ENCODE measurements at places on chromosomes 11 and 22.

GRCh38 chr11:126231725-126232459 is 20.3 kb downstream of the FAM118B start:
- no peak for DNase-seq

- no peak for DNase-seq
These were observed 908.5 kb downstream of the BRD1 start for GRCh38 chr22:48919187-48919590.

DNA sequence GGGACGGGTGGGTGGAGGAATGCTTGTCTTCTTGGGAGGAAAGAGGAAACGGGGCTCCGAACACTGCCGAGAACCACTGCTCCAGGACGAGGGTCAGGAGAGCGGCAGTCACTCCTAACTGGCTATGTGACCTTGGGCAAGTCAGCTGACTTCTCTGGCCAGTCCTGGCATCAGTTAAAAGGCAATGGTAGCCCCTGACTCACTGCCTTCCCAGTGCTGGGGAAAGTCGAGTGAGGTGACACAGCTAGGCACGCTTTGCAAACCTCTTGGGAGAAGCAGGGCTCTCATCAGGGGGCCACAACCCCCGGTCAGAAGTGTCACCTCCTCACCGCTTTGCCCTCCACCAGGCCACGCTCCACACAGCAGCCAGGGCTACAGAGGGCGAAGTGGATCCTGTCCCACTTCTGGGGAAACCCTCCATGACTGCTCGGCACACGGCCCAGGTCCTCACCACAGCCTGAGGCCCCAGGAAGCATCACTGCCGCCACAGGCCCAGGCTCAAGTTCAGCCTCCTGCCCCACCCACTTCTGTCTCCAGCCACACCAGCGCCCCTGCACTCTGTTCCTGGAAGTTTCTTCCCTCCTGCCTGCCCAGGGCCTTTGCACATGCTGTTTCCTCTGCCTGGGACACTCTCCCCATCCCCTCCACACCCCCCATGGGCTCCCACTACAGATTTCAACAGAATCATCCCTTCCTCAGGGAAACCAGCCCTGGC is 16.3 kb downstream of the IL2RB start:
- no peak for DNase-seq

GRCh38 chr22:48984639-48985038 is 843.0 kb downstream of the BRD1 start:
- no peak for DNase-seq

DNA sequence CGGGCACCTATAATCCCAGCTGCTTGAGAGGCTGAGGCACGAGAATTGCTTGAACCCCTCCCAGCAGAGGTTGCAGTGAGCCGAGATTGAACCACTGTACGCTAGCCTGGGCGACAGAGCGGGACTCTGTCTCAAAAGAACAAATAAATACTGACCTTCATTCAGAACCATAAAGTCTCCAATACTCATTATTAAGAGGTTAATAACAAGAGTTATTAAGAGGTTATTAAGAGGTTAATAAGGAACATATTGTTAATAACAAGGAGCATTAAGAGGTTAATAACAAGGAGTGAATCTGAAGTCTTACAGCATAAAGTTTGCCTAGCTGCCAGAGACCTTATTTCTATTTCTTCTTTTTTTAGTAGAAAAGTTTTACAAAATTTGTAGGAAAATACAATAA is 7.6 kb downstream of the CELF1 start:
- DNase-seq = no peak

DNA sequence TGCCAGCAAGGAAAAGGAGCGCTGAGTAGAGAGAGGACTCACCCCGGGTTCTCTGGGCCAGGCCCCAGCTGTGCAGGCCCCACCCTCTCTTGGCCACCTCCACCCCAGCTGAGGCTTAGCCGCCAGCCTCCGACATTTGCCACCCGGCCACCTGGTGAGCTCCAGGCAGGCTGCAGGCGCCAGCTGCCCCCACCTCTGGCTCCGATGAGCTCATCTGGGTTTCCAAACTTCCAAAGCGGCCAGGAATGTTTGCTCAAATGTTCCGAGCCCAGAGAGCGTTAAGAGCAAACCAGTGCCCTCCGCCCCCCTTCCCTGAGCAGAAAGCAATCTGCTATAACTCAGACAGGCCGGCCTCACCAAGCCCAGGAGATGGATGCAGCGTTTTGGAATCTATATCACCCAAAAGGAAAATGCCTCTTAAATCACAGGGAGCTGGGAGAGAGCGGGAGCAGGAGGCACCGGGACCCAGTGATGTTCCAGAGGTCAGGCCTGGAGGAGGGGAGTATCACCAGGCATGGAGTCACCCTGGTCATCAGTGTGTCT is 9.1 kb upstream of the MN1 start:
- DNase-seq = no peak

- DNase-seq = no peak
These were observed 98.9 kb downstream of the INSC start for GRCh38 chr11:15213471-15214231.

DNA sequence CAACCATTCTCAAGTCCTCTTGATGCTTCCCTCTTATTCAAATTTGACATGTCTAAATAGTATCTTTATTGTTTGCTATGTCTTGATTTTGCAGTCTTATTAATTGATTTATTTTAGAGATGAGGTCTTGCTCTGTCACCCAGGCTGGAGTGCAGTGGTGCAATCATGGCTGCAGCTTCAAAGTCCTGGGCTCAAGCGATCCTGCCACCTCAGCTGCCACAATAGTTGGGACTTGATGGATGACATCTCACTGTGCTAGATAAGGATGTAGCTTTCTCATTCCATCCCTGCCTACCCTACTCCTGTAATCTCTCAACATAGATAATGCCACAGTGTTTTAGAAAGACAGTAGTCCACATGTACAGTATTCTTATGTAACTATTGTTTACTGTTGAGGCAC is 7.5 kb upstream of the SPTY2D1 start:
- DNase-seq = no peak

DNA sequence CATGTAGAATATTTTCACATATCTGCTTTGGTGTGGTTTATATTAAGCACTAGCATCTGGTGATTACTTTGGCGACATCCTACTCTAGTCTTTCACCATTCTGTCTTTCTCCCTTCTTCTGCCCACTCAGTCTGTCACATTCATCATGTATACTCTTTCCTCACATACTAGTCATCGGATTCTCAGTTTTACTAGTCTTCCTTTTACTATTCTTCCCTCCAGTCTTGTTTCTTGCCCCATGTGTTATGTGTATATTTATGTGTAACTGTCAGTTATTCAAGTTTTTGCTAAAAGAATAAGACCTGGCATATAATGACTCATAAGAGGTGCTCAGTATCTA is 4.6 kb upstream of the DIXDC1 start:
- DNase-seq = no peak

DNA sequence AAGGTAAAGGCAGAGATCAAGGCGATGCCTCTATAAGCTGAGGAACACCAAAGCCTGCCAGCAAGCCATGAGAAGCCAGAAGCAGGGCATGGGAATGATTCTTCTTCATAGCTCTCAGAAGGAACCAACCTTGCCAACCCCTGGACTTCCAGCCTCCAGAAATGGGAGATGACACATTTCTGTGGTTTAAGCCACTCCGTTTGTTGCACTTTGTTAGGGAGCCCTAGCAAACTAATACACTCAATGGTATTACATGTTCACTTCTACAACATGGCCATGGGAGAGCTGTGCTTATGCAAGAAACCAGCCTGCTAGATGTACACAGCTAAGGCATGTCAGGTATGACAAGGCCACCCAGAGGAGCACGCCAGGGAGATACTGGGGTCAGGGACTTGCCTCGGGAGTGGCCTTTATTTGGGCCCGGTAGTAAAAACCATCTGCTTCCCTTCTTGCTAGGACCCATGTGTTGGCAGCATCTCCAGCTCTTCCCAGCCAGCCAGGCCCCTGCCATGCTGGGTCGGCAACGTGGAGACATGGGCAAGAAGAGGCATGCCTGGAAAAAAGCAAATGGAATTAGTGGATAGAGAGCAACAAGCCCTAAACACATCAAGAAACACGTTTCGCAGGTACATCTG is 3.6 kb downstream of the C11orf16 start:
- DNase-seq = no peak

DNA sequence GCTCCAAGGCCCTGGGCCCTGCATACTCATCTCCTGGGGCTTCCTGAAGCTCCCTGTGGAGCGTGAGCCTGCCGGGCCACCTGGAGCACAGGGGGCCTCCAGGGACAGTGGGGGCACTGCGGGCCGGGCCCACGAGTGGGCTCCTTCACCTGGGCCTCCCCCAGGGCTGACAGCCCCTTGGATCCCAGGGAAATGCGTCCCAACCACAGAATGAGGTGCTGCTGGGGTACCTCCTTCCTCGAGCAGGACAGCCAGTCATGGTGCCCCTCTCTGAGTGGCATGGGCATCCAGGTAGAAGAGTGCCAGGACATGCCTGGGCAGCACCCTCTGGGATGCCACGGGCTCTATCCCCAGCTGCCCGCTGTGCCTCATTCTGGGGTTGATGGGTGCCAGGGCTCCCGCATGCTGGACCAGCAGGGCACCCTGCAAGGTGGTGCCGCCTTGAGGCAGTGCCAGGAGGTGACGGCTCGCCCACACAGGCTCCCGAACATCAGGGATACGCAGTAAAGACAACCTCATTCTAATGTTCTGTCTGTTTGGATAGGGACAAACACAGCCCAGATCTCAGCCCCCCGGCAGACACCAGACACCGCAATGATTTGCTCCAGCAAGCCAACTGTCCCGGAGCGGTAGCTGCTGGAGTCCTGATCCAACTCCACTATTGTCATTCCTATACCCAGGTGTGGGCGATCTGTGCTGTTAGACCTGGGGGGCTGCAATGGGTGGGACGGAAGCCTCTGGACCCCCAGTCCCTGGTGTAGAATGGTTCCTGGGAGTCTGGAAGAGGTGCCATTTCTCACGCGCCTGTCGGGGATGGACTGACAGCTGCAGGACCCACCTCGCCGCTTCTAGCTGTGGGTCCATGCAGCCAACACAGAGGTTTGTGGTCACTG is 25.8 kb downstream of the KRTAP5-5 start:
- no peak for DNase-seq

DNA sequence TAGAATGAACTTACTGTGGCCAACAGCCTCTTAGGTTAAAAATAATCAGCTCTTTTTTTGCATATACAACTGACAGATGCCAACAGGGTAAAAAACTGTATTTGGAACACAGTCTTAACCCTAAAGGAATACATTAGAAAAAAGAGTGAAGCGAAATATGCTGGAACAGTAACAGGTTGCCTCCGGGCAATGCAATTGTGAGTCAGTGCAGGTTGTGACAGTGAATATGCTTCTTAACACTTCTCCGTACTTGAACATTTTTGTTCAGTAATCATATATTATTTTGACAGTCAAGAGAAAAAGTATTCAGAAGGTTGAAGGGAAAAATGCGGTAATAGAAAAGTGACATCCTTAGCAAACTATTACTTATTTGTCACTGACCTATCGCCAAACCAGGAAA is 98.5 kb downstream of the DBX1 start:
- no peak for DNase-seq

DNA sequence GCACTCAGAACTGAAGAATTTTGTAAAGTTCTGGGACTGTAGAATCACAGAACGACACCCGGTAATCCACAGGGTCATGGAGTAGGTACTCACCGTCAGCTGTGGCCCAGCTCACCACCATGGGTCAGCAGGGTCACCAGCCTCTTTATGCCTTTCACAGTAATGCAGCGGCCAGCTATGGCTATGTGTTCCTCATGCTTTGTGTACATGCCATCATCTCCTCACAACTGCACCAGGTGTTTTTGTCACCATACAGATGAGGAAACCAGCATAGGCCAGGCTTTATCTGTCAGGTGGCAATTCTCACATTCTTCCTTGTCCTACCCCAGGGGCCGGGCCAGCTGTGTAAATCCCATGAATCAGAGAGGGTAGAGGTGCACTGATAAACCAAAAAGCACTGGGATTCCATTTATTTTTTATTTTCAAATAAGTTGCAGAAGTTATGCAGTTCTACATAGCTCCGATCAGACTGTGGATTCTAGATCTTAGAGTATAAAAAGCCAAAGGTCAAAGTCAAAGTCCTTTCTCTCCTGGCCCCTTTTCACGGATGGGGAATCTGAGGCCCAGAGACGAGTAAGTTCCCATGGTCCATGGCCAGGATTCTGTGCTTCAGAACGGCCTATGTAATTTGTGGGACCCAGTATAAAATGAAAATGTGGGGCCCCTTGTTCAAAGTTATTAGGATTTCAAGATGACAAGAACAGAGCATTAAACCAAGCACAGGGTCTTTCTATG is 17.5 kb downstream of the TSKU start:
- DNase-seq = no peak

- no peak for DNase-seq
These were observed 16.5 kb downstream of the HIPK3 start for GRCh38 chr11:33273656-33274055.

- no peak for DNase-seq
These were observed 233.1 kb downstream of the CSNK2A3 start for GRCh38 chr11:11119917-11120316.

- no peak for DNase-seq
These were observed 41.8 kb upstream of the SORL1-AS1 start for GRCh38 chr11:121494355-121495099.

DNA sequence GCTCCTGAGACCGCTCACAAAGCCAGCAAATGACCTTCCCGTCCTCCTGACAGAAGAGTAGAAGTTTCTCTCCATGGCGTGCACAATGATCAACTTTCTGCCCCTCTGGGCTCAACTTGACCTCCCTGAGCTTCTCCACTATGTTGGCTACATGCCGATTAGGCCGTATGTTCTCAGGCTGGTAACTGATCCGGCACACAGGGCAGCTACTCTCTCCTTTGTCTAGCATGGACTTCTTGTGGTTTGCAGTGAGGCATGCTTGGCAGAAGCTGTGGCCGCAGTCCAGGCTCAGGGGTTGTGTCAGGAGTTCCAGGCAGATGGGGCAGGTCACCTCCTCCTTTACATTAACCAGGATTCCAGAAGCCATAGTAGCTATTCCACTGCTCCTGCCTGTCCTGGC is 5.1 kb downstream of the TRIM5 start:
- no peak for DNase-seq

DNA sequence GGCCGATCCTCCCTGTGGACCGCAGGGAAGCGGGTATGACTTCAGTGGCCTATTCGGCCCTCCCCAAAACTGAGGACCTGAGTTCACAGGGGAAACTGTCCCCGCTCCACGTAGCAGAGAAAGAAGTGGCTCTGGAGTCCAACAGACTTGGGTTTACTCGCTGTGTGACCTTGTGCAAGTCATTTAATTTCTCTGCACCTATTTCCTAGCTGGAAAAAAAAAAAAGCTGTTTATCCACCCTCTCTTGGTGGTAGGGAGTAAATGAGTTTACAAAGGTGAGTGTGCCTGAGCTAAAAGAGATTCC is 2.2 kb downstream of the SPON1 start:
- no peak for DNase-seq

DNA sequence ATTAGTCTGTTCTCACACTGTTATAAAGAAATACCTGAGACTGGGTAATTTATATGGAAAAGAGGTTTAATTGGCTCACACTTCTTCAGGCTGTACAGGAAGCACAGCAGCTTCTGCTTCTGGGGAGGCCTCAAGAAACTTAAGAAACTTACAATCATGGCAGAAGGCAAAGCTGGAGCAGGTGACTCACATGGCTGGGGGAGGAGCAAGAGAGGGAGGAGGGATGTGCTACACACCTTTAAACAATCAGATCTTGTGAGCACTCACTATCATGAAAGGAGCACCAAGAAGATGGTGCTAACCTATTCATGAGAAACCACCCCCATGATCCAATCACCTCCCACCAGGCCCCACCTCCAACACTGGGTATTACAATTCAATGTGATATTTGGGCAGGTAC is 381.6 kb downstream of the ETS1 start:
- DNase-seq = no peak

GRCh38 chr11:108221911-108222573 is 396 bp downstream of the NPAT start:
- DNase-seq = no peak

GRCh38 chr11:1702506-1702905 is 5.5 kb downstream of the KRTAP5-6 start:
- no peak for DNase-seq

GRCh38 chr11:118641397-118642019 is 34.1 kb downstream of the PHLDB1 start:
- DNase-seq = no peak
